ENCODE measurements at places on chromosomes 2 and 18.

DNA sequence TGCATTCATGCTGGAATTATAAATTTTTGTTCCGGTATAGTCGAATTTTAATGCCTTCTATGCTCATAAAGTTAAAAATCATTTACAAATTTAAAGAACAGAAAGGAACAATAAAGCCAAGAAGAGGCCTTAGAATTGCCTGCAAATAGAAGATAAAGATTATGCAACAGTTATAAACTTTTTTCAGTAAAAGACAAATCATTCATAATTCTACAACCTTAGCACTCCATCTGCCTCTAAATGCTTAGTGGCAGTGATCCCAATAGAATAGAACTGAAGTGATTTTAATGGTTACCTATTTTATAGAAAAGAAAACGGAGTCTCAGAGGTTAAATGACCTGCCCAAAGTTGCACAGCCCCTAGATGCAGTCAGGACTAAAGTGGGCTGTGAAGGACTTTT lies 211.2 kb downstream of the AGPS start:
- no peak for DNase-seq

- no peak for DNase-seq
These were observed 27.2 kb upstream of the RAPH1 start for GRCh38 chr2:203562268-203562667.

GRCh38 chr18:26706911-26707351 lies 158.6 kb downstream of the AQP4 start:
- no peak for DNase-seq

- no peak for DNase-seq
These were observed 256.0 kb upstream of the FANCL start for GRCh38 chr2:58497168-58497567.

GRCh38 chr2:170218456-170218855 lies 40.5 kb downstream of the MYO3B start:
- DNase-seq = no peak

DNA sequence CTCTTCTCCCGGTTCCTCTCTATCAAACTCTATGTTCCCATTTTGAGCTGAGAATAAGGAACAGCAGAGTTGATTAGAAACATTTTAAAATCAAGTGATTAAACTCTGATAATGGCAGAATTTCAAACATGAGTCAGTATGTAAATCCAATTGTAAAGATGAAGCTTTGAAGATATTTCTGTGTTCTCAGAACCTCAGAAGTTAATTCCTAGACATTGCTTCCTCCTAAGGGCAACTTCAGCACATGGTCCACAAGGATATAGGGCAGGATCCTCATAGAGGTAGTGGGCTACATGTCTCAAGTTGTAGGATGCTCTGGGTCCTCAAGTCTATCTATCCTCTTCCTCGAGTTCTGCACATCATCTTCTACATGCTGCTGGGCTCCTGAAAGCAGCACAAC lies 46.3 kb downstream of the QPCT start:
- DNase-seq = no peak

DNA sequence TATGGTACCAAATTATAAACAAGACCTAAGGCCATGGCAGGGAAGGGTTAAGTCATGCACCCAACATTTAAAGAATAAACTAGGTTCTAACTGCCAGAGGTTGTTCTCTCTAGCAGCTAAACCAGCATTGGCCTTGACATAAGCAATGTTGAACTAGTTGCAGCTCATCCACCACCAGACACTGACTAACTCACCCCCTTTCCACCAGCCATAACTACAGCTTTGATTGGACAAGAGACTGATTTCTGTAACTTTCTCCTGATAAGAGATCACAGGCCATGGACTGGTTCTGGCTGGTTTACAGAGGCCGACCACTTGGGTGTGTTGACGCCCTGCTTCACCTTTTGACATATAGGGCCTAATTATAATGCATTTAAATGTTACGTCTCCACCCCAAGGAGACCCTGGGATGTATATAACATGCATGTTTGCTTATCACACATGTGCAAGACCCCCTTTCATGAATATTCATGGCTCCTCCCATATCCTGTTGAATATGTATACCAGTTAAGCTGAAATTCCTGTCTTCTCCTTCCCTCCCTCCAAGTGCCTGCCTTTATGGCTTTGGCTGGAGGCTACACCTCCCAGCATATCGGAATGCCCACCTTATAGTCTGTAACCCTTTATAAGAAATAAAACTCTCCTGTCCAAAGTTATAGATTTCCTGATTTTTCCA lies 75.9 kb downstream of the MRPS9 start:
- DNase-seq = no peak

GRCh38 chr2:238125127-238125885 lies 13.2 kb upstream of the KLHL30 start:
- no peak for DNase-seq

GRCh38 chr2:201128933-201129505 lies 13.1 kb downstream of the CFLAR start:
- no peak for DNase-seq

GRCh38 chr2:56299171-56299691 lies 115.4 kb downstream of the CCDC85A start:
- no peak for DNase-seq

GRCh38 chr2:224780106-224780505 lies 63.9 kb upstream of the CCDC195 start:
- DNase-seq = no peak

GRCh38 chr2:219636144-219636915 lies 8.9 kb downstream of the SLC4A3 start:
- DNase-seq = no peak
